ENCODE measurements at places on chromosomes 3 and 15.

DNA sequence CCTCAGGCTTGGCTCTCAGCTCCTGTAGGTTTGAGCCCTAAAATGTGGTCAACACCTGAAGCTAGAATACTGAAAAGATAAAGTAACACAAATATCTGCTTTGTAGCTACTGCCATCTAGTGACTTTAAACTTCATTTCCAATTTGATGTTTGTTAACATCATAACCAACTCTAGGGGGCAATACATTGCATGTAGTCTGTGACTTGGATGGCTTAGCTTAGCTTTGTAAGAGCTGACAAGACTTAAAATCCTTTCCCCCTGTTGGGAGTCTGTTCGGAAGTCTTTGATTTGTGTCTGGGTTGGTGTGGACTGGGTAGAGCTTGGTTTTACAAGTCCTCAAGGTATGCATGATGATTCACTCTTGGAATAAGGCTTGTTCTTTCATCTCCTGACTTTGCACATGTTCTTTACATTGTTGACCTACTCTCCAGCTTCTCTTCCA lies 51.7 kb downstream of the SCN11A start:
- no peak for DNase-seq

DNA sequence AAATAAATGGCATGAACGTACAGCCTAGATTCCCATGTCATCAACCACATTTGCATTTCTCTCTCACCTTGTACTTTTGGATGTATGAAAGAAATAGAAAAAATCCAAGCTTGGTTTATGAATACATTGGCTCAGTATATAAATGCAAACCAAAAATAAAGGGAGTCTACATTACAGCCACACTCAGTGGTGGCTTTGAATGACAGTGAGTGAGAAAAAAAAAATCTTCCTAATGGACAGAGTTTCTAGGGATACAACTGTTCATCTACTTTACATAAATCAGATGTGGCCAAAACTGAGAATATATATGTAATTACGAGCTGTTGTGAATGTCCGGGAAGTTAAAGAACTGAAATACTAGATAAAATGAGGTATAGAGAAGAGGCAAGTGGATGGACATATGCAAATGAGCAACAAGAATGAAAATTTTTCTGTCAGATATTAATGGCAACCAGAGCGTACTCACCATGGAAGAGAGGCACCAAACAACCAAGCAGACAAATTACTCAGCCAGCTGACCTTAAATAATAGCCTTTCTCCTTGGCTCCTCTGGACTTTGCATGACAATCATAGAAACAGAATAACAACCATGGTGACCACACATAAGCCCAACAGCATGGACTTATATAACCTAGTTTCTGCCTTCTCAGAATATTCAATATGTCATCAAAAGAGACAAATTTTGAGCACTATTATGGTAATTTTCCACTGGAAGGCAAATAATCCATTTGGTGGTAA lies 1305.8 kb downstream of the OTOL1 start:
- no peak for DNase-seq

DNA sequence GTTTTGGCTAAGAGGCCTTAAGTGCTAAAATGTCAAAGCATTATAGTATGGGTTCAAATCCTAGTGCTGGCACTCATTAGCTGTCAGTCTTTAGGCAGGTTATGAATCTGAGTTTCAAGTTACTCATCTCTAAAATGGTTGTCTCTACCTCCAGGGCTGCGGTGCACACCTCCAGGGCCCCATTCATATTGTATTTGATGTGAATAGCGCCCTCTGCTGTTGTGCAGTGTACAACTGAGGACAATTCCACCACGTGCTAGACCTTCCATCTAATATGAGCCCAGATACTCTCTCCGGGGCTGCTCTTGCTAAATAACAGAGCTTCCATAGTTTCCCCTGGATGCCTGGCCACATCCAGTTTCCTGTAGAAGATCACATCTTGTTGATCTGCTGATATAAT lies 54.3 kb downstream of the OXNAD1 start:
- DNase-seq = no peak

- no peak for DNase-seq
Measured at GRCh38 chr3:42855547-42856380, 19.9 kb downstream of the CYP8B1 start.

- no peak for DNase-seq
Measured at GRCh38 chr3:54818486-54818885, 109.4 kb downstream of the LRTM1 start.

DNA sequence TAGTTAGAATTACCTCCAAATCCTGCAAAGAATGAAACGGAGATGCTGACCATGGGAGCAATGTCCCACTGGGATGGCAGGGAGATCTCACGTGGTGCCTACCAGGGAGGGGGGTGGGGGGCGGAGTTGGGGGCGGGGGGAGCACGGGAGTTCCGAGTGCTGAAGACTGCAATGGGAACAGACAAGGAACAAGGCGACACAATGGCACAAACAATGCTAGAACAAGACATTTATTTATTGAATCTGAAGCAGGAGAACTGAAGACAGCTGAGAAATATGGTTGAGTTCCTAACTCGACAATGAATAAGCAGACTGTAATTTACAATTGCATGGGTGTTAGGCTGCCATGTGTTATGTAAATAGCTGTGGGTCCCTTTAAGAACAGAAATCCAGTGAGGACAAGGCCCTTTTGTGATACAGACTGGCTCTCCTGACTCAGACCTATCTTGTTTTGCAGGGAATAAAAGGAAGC lies 91.2 kb downstream of the AQP9 start:
- DNase-seq = no peak

- DNase-seq = no peak
Measured at GRCh38 chr3:55147406-55147805, 219.5 kb upstream of the LRTM1 start.
